ENCODE measurements at places on chromosomes 5 and 9.

DNA sequence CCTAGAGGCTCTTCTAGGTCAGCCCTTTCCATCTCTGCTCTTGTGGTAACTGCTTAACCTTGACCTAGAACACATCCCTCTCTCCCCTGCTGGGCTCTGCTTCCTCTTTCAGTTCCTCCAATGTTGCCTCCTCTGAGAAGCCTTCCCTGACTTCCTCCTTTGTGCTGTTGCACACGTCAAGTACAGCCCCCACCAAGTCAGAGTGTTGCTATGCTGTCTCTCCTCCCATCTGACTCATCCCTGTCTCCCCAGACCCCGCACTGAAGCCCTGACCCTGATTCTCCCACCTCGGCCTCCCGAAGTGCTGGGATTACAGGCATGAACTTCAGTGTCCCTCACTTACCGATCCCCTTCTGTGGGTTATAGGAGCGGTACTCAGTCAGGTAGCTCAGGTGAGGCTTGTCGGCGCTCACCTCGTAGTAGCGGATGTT lies 10.4 kb upstream of the TRIM14 start:
- DNase-seq: no peak

- no peak for DNase-seq
Measured at GRCh38 chr5:151717416-151717815, 30.7 kb upstream of the SPARC start.

GRCh38 chr5:178104492-178104891 lies 8.8 kb upstream of the N4BP3 start:
- no peak for DNase-seq

DNA sequence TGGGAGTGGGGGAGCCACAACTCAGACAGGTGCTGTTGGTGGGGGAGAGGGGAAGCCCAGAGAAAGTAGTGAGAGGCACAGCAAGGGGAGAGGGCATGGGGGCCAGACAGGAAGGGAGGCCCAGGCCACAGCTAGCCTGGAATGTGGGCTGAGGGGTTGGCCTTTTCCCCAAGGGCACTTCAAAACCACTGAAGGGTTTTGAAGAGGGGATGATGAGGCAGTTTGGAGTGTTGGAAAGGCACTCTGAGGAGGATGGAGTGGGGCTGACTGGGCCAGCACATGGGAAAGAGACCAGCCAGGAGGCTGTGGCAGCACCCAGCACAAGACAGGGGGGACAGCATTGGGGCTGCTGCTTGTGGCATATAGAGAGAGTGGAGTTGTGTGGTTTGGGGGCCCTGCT lies 3.8 kb downstream of the PSD2 start:
- no peak for DNase-seq

- DNase-seq: no peak
Measured at GRCh38 chr9:134938346-134939079, 20.8 kb upstream of the FCN1 start.

DNA sequence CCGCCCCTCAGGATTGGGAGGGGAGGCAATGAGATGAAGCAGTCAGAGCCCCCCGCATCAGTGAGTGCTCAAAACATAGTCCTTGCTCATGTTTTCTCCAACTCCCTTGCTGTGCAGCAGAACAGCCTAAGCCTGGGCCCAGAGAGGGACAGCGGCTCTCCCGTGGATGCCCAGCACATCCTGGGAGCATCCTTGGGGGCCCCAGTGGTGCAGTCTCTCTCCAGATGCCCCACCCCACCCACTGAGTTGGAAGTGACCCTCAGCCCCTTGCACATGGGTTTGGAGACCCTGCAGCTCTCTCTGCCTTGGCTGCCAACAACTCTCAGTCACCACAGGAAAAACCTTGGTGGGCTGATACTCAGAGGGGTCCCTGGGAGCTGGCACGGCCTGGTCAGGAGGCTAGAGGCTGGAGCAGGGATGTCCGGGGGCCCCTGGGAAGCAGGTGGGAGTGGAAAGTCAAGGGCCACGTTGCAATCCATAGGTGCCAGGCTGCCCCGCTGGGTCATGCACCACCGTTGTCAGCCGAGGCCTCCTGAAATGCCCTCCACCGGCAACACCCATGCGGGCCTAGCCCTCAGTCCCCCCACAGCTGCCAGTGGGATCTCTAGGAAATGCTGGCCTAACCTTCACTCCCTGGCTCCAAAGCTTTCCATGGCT lies 242.5 kb downstream of the PBX3 start:
- DNase-seq: no peak

- DNase-seq: no peak
Measured at GRCh38 chr5:176736301-176736930, 73.9 kb upstream of the UNC5A start.

- peak; percentile 27 for DNase-seq
Measured at GRCh38 chr5:172853355-172853975, 19.4 kb downstream of the ERGIC1 start.

- DNase-seq: peak; percentile 24
Measured at GRCh38 chr5:176628406-176629228, 1.7 kb downstream of the SNCB start.

GRCh38 chr9:124477211-124477647 lies 27.0 kb downstream of the ADGRD2 start:
- DNase-seq: no peak

DNA sequence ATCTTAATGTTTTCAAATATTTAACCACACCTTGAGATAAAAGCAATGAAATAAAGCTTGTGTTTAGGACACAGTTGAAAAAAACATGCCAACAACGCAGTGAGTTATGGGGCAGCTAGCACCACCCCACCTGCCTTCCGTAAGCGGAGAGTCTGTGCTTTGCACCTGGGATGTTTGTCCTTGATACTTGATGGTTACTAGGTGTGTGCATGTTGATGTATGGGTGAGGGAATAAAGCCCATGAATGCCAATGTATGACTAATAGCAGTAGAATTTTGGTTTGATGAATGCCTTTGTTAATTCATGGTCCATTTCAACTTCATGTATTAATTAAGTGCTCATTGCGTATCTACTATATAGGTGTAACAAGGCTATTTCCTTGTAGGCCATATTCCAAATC lies 74.0 kb downstream of the PCSK5 start:
- DNase-seq: no peak

DNA sequence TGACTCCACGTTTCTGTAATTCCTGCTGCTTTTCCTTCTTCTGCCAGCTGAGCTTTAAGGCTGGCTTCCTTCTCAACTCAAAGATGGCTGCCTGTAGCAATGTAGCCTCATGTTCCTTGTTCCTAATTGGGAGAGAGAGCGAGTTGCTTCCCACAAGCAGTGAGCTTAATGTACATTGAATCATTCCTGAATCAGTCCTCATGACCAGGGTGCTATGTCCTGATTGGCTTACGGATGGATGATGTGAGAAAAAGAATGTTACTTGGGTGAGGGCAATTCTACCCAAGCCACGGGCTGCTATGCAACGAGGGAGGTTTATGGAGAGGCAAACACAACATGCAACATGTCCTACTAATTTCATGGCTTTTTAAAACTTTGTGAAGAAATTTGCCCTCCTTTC lies 356.2 kb downstream of the RASEF start:
- DNase-seq: no peak

DNA sequence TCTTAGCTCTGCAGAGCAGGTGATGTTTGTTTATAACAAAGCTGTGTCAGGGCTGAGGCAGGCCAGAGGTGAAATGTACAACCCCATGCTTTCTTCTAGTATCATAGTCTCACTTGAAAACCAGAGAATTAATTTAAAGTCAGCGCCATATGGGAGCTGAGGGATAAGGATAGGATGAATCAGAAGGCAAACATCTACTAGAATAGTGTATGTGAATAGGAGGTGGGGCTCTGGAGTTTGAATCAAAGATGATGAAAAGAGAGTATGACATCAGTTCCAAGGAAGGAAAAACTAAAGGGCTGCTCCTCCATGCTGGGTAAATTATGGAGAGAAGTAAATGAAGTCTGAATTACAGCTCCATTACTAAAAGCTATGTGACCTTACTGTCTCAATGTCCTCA lies 441.5 kb downstream of the RASEF start:
- no peak for DNase-seq

GRCh38 chr9:29873579-29873978 lies 2300.3 kb upstream of the C9orf72 start:
- no peak for DNase-seq

Data from HCEC 1CT (cell line).